HFF-Myc (cell line): ENCODE measurements at places on chromosomes 13 and 19.
A peak's percentile ranks its signal among the peaks of the same experiment; 100 is the strongest.

- no peak for DNase-seq
Observed at GRCh38 chr19:38093154-38093553, 130.9 kb downstream of the DPF1 start.

GRCh38 chr19:55700813-55701212 lies 25.8 kb downstream of the EPN1 start:
- DNase-seq = no peak

DNA sequence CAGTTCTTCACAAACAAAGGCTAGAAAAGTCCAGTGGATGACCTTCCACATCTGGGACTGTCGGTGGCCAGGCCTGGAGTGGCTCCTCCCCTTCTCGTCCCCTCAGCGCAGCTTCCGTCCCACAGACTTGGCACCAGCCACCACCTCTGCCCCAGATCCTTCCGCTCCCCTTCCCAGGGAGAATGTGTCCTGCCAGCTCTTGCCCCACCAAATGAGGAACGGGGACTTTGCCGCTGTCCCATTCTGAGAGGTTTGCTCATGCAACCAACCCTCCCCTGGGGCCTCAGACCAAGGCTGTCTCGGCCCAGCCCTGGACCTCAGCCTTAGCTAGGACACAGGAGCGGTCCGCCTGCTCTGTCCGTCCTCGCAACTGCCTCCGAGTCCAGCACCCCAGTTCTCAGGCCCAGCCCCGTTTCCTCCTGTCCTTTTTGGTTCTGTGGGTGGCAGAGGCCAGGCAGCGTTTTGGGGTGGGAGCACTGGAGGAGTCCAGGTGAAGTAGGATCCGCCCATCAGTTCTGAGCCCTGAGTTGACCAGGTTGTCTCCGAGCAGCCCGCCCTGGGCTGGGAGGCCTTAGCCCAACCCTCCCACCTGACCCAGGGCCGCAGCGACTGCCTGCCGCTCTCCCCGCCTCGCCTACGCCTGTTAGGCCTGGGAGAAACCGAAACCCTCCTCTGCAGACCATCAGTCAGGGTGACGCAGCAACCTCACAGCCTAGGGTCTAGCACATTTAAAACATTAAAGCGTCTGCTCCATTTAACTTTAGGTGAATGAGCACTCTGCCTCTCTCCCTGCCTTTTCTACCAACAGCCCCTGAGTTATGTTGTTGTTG lies 284.3 kb downstream of the FOXO1 start:
- DNase-seq = no peak

DNA sequence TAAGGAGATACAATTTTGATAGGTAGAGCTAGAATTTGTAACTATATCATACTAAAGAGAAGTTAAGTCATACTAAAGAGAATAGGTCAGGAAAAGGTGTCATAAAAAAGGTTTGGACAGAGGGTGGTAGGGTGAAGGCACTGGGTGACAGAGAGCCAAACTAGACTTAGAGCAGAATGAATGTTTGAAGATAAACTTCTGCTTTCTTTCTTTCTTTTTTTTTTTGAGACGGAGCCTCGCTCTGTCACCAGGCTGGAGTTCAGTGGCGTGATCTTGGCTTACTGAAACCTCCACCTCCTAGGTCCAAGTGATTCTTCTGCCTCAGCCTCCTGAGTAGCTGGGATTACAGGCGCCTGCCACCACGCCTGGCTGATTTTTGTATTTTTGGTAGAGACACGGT lies 44.1 kb downstream of the TM9SF2 start:
- DNase-seq = no peak

GRCh38 chr13:40345654-40346372 lies 320.6 kb downstream of the FOXO1 start:
- no peak for DNase-seq

- peak; percentile 45 for DNase-seq
Observed at GRCh38 chr19:50050406-50051227, 24.8 kb downstream of the ZNF473 start.

DNA sequence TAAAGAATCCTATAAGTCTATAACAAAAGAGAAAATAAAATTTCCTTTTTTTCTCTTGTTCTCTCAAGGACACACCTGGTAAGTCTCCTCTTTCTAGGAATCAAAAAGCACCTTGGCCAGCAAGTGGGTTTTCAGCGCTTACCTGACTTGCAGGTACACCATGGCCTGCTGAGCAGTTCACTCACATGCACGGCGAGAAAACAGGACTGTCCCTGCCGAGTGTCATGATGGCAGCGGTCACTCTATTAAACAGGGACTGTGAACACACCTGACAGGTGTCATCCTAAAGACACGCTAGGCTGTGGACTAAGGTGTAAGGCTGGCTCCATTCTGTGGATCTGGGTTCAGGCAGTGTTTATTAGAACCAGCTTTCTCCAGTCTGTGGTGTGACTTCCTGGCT lies 170.2 kb downstream of the TEX29 start:
- DNase-seq = no peak

DNA sequence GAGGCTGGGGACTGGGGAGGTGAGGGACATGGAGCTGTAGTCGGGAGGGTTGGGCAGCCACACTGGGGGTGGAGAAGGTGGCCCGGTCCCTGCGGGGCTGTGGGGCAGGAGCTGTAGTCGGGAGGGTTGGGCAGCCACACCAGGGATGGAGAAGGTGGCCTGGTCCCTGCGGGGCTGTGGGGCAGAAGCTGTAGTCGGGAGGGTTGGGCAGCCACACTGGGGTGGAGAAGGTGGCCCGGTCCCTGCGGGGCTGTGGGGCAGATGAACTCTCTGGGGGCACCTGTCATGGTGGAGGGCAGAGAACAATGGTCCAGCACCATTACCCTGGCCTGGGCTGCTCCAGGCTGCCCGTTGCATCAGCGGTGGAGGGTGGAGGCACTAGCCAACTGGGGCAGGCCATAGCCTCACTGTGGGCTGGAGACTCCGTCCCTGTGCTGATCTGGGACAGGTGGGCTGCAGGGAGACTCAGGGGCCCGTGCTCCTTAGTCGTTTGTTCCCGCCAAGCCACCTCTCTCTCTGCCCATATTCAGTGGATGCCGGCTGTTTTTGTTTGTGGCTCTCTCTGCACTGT lies 51.4 kb downstream of the ATP11A start:
- DNase-seq = no peak

GRCh38 chr13:37029617-37030016 lies 29.0 kb downstream of the EXOSC8 start:
- DNase-seq = peak; percentile 5

GRCh38 chr13:110565296-110565695 lies 3.8 kb upstream of the RAB20 start:
- peak; percentile 38 for DNase-seq

DNA sequence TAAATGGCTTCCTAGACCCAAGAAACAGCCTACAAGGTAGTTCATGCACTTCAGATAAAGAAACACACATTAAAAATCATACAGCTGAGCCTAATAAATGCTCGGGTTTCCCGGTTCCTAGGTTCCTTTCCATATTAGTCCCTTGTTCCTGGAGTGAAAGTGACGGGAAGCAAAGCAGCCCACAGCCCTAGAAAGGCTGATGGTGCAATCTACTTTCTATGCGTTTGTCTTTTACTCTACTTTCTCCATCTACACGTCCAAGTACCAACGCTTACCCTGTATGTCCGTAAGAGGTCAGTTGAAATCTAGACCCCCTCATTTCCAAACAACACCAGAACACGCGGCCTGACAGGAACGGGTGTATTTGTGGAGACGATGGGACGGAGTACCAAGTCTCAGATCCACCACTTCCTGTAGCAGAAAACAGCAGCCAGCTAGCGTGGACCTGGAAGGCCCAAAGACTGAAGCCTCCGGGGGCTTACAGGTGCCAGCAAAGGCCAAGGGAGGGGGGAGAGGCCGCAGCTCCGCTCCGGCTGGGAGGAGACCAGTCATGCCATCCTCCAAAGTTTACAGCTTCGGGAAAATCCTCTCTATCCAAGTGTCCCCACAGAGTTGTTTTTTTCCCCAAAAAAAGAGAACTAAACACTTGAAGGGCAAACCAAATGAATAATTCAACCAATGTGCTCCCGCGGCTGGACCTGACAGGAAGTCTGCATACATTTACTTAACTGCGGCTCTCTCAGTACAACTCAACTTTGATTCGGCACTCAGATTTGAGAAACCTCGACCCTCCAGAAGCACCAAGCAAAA lies 34.1 kb downstream of the STK24 start:
- no peak for DNase-seq

GRCh38 chr19:23774106-23774505 lies 15.4 kb upstream of the ZNF681 start:
- no peak for DNase-seq

GRCh38 chr13:80048802-80049201 lies 292.1 kb downstream of the SPRY2 start:
- DNase-seq = peak; percentile 76

DNA sequence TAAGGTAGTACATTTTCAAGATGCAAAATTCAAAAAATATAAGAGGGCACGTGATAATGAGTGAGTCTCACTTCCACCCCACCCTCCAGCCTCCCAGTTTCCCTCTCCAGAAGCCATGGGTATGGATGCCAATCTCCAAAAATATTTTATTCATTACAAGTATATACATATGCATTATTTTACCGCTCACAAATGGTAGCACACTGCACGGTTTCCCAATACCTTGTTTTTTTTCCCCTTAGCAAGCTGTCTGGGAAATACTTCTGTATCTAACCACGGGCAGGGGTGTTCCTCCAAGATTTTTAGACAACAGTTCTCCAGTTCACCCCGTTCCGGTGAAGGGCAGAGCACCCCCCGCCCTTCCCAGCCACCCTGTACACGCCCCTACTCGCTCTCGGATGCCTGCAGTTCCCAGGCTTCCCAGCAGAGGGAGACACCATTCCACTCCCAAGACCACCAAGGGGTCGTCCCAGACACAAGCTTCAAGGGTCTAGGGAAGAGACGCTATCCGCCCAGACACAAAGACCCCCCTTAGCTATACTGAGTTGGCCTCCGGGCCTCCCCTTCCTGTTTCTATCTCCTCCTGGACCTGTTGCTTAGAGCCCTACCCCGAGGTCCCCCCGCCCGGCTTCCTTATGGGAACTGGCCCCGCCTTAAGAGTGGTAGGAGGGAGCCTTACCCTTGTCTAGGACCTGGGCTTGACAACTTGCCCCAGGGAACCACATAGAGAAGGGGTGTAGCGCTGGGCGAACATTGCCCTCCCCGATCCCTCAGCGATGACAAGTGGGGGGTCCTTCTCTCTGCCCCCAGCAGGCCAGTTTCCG lies 1.1 kb upstream of the FXYD3 start:
- DNase-seq = no peak

- no peak for DNase-seq
Observed at GRCh38 chr13:48892688-48893075, 83.0 kb upstream of the FNDC3A start.

DNA sequence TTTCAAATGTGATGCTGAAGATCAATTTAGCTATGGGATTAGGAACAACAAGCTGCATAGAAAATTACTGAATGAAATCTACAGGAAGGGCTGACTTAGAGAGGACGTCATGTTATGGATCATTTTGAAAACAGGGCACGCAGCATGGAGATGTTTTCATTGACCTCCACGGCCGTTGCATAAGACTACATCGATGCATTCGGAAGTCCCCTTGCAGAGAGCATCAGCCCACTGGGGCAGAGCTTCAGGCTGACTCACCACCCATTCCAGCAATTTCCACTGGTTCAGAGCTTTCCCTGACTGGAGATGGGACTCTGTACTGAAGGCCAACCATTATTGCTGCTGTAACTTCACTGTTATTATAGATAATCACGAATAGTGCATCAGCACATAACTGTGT lies 305.3 kb downstream of the IRS2 start:
- DNase-seq = no peak

DNA sequence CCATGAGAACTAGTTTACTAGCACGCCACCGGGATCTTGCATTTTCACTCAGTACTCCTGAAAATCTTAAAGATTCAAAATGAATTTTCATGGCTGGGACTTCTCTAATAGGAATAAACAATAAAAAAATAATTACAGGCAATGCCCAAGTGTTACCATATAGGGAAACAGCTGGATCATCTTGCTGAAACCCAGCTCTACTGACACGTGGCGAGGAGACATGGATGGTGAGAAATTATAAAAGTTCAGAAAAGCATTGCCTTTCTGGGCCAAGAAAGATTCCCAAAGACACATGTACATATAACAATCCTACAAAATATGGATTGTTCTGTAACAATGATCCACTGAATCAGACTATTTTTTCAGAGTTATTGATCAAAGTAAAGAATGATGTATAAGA lies 209.3 kb downstream of the RGCC start:
- no peak for DNase-seq

GRCh38 chr19:17951990-17952976 lies 14.6 kb upstream of the KCNN1 start:
- DNase-seq = no peak

DNA sequence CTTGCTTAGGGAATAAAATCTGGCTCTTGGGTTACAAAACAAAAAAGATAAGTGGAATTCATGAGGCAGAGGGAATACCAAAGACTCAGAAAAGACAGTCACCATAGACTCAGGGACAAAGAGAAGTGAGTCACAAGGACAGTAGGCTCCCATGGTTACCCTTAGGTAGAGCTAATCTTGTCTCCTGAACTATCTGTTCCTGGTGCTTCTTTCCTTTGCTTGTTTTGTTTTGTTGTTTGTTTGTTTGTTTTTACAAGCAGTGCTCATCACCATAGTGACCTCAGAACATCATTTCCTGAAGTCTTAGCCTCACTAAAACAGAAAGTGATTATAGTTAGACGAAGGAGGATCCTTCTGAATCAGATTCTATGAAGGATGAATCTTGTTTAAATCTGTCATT lies 142.3 kb upstream of the SOX21 start:
- no peak for DNase-seq

DNA sequence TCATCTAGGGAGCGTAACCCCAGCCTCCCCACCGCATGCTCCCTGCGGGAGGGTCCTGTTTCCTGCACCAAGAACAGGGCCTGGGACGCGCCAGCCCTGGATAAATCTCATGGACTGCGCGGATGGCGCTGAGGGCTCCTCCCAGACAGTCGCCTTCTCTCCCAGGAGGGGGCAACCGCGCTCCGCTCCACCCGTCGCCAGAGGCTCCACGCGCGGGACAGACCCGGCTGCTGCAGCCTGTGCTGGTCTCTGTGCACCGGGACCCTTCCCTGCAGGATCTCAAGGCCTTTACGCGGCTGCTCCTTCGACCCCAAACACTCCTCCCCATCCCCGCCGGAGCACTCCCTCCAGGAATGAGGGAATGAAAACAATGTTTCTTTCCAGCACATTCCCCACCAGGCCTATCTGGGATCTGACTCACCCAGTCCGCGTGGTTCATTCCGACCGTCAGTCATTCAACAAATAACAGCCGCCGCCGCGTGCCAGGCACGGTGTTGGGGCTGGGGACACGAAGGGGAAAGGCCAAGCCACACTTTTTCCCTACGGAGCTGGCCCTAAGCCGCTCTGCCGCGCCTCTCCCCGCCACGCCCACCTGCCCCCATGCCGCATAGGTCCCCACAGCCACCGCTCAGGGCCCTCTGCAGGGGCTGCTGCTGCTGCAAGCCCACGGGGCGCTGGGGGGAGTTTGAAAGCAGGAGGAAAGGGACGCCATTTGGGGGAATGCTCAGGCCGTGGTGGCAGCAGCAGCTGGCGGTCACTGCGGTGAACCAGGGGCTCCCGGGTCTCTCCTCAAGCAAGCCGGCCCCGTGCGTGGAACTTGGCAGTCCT lies 6.0 kb downstream of the PNMA8B start:
- DNase-seq = no peak

- no peak for DNase-seq
Observed at GRCh38 chr19:39425744-39426143, 10.0 kb downstream of the RPS16 start.
